ENCODE measurements at places on chromosomes 5 and 9. TPM values are rescaled to one million over a fixed set of nuclear protein-coding genes. Genes with fewer than 3 reads are reported as not detected.

- peak; percentile 78 for DNase-seq
Observed at GRCh38 chr9:124270504-124271335, 13.0 kb downstream of the NEK6 start.

DNA sequence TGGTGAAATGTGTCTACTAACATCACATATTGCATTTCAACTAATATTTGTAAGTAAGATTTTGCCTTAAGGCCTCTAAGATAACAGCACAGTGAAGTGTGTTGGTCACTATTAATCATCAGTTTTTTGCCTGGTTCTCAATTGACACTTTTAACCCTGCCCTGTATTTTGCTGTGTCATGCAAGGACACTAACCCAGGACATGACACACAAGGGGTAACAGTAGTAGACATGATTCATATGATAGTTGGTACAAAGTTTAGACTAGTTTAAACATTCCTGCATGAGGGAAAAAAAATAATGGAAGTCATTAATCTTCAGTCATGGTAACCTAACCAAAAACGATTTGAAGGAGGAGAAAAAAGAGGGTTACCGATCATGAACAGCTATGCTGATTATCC lies 207.0 kb downstream of the DEPDC1B start:
- DNase-seq: peak; percentile 48

DNA sequence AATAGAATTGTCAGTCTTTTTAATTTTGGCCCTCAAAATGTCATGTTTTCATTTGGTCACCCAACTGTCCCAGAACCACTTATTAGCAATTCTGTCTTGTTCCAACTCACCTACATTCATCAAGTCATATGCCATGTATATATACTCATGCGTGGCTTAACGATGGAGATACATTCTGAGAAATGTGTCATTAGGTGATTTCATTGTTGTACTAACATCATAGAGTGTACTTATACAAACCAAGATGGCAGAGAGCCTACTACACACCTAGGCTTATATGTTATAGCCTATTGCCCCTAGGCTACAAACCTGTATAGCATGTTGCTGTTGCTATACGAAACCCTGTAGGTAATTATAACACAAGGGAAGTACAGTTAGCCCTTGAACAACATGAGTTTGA lies 36.6 kb downstream of the RNF38 start:
- DNase-seq: no peak

DNA sequence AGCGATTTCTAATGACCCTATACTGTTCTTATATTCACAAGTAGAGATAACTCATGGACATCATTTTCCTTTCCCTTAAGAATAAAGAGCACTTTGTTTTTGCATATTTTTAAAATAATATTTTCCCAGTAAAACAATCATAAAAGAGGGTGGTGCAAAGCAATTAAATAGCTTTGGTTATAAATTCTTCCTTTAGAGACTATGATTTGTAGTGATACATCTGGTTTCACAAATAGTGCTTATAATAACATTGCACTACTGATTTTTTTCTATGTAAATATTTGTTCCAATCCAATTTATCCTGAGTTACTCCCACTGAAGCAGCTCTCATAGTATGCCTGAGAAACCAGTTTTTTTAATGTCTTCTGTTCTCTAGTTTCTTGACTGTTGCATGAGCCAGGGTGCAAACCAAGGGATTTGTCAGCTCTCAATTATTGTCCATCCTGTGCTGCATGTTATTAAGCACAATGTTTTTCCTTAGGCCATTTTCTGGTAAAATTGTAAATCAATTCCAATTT lies 74.7 kb downstream of the LURAP1L start:
- DNase-seq: no peak

DNA sequence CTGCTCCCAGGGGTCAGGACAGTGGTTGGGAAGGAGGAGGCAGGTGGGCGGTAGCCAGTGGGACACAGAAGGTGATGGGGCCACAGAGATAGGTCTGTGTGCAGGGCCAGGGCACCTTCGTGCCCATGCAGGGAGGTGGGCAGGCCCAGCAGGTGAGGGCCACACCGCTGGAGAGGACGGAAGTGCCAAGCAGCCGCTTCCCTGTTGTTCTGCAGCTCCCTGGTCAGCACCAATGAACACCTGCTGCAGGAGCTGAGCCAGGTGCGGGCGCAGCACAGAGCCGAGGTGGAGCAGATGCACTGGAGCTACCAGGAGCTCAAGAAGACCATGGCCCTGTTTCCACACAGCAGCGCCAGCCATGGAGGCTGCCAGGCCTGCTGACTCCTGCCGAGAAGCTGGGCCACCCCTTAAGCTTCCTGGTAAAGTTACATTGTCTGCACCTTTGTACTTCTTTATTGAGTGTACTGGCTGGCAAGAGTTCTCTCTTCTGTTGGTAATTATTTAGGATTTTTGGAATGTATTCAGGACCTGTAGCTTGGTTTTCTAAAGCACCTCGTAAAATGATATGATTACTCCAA lies 40.3 kb downstream of the TPPP start:
- DNase-seq: no peak

GRCh38 chr5:181063514-181063913 lies 23.4 kb downstream of the BTNL9 start:
- DNase-seq: no peak

DNA sequence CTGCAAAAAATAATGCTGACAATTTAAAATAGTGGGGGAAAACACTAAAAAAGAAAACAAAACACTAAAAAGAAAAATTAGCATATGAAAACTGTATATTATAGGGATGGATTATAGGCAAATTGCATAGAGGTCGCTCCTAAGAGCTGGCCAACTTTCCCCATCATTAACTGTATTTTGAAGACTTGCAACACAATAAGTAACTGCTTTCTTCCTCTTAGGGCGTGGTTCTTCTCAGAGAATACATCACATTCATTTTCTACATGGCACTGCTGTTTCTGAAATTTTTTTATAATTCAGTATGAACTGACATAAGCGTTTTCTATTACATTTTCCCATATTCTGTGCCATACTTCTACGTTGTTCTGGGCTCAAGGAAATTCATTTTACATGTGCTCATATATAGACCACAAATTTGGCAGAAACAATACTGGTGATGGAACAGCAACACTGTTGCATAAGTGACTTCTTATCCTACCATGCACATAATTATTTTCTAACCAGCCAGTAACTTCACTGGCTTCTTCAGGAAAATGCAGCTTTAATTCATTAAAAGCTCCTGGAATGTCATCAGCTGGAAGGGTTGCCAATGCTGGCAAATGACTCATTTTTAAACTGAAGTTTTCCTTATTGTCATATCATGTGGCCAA lies 171.2 kb upstream of the DMAC1 start:
- DNase-seq: peak; percentile 57

DNA sequence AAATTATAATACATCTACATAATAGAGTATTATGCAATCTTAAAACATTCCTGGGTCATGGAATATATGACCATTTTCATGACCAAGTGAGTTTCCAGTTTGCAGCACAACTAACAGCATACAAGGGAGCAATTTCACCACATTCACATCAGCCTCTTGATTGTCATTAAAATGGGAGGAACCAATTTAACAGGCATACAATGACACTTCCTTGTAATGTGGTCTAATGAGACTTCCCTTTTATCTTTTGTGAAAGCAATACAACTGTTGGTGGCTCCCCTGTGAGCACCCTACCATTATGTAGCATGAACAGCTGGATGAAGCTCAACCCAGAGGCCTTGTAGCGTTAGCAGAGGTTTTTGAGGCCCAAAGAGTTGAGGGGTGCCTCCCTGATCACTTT lies 13.6 kb upstream of the TMOD1 start:
- DNase-seq: no peak

DNA sequence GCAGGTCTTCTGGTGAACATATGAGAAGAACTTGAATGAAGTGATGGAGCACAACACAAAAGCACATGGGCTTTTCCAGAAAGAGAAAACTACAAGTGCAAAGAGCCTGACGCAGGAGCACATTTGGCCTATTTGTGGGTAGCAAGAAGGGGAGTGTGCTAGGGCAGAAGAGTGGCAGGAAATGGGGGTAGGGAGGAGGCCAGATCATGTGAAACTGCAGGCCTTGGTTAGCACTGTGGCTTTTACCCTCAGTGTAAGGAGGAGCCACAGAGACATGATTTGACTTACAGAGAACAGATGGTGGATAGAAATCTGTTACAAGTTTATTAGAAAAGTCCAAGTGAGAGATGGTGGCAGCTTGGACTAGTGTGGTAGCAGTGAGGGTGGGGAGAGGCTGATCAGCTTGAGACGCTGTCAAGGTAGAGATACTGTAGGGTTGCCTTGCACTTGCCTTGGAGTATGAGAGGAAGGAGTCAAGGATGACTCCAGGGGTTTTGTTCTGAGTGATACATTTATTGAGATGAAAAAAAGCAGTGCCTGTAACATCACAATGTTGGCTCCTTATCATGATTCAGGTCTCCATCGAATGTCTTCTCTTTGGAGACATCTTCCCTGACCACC lies 126.7 kb downstream of the PPP2R2B start:
- no peak for DNase-seq

GRCh38 chr5:164722702-164723101 lies 1217.3 kb downstream of the MAT2B start:
- no peak for DNase-seq

DNA sequence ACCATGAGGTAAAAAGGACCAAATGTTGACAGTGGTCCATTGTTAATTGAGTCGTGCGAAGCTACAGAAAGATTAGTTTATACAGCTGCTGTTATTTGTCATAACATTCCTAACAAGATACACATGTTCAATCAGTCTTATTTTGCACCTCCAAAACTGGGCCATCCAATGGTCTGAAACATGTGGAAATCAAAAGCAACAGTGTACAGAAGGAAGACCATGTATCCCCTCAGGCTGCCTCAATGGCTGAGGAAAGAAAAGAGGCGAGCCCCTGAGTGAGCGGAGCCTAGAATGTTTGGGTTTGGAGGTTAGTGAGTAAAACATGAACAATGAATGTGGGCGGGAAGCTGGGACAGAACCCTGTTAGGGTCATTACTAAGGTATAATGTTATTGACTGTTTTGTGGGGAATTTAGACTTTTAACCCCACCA lies 35.6 kb downstream of the NFIB start:
- DNase-seq: peak; percentile 63

GRCh38 chr5:157347301-157348048 lies 81.6 kb downstream of the CYFIP2 start:
- DNase-seq: no peak

GRCh38 chr5:15707631-15708030 lies 207.7 kb downstream of the FBXL7 start:
- DNase-seq: no peak

DNA sequence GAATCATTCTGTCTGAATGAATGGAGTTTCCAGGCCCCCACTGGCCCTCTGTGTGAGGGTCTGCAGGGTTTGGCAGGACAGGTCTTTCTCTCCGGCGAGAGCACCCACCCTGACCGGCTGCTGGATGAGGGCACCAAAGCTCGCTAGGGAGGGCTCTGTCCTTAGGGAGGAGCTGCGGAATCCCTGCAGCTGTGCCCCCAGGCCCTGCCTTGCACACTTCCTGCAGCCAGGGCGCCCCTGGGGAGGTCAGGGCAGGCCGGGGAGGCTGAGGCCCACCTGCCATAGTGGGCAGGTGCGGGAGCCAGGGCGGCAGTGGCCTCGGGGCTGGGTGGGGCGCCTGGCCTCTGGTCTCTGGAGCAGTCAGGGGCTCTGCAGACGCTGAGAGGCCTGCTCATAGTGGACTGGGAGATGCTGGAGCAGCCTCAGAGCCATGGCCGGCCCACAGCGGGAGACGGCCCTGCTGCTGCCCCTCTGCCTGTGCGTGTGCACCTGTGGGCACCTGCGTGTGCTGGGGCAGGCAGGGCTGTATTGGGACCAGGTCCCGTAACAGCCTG lies 36.1 kb downstream of the EXOC3 start:
- DNase-seq: no peak

- DNase-seq: no peak
Observed at GRCh38 chr5:140753561-140753960, 32.4 kb upstream of the PCDHA1 start.

DNA sequence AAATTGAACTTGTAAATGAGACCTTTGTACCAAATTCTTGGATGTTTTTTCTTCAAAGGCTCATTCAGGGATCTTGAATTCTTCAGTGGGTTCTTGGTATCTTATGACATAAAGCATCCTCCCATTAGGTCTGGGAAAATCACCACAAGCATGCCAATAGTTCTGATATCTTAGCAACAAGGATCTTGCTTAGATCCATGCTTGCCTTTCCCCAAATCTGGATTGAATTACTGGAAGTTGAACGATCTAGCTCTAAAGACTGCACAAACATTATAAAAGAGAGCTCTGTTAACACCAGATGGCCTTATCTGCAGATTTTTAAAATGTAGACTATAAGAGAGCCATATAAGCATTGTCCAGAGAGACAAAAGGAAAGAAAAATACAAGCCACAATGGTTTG lies 266.3 kb downstream of the RAB3C start:
- DNase-seq: no peak

DNA sequence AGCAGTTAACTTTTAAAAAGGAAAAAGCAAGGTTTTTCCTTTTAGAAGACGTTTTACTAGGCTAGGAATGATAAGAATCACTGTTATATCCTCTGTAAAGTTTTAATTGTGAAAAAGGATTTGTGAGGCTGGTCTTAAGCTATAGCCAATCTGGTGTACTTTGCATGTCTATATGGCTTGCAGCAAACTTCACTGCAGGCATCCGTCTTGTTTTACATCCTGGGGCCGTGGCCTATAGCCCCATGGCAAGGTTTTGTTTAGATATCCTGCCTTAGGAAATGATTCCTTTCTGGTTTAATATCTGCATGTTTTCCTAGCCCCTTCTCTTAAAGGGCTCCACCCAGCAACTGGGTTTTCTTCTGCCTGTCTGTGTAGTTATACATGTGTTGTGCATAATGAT lies 272.8 kb downstream of the ICE1 start:
- DNase-seq: no peak

GRCh38 chr5:168073991-168074800 lies 217.2 kb upstream of the WWC1 start:
- peak; percentile 36 for DNase-seq

- DNase-seq: no peak
Observed at GRCh38 chr9:292915-293314, 78.2 kb downstream of the DOCK8 start.

The CYSRT1 gene
- total RNA-seq: 0.49 TPM

The MCIDAS gene
- not detected for total RNA-seq

The TAF11L10 gene
- total RNA-seq: not detected

The FSTL4 gene
- not detected for total RNA-seq

The PPIC gene
- total RNA-seq: 57.2 TPM

The EEIG1 gene
- 32.4 TPM for total RNA-seq

The PCDHGA3 gene
- total RNA-seq: 1.1 TPM

The TMEM250 gene
- total RNA-seq: 46.1 TPM

The ARSI gene
- 2.1 TPM for total RNA-seq

The CDO1 gene
- 7.0 TPM for total RNA-seq
